ENCODE measurements at places on chromosomes 3 and 15. TPM values are rescaled to one million over a fixed set of nuclear protein-coding genes. Genes with fewer than 3 reads are reported as not detected.

The SCG3 gene
- not detected for total RNA-seq

The CA12 gene
- total RNA-seq: 158 TPM

The TGM4 gene
- total RNA-seq: 0.08 TPM

The PIERCE2 gene
- 5.4 TPM for total RNA-seq
